Karpas-422 (cell line): ENCODE measurements at places on chromosomes 7 and 10. TPM values are rescaled to one million over a fixed set of nuclear protein-coding genes. Genes with fewer than 3 reads are reported as not detected.

GRCh38 chr10:8712656-8713055 is 658.2 kb downstream of the GATA3 start:
- H3K27me3 ChIP-seq: no peaks in the 10 kb centered on the region
- H3K4me3 ChIP-seq: no peak overlapping the region
- no peaks in the 10 kb centered on the region for H3K36me3 ChIP-seq
- H3K4me1 ChIP-seq: no peaks in the 10 kb centered on the region

SDK1 gene
- total RNA-seq: not detected in 2 replicates

NCAPG2 gene
- total RNA-seq: 23.4 and 26.0 TPM in 2 replicates

DNA sequence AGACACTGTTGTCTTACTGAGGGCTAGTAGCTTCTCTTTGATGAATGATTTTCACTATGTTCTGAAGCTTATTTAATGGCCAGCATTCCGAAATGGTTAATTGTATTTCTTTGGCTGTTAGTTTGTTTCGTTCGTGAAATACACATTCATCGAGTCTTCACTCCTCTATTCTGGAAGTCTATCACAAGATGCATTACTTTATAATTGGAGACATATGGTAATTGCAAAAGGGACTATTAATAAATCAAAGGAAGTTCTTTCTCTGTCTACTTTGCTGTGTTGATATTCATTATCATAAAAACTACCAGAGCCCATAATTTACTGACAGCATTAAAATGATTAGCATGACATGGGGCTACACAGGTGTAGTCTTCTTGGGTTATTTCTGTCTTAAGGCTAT is 133.8 kb upstream of the IGFBP3 start:
- H3K4me1 ChIP-seq: no peaks in the 10 kb centered on the region
- no peak for DNase-seq
- H3K36me3 ChIP-seq: no peaks in the 10 kb centered on the region

HABP2 gene
- not detected in 2 replicates for total RNA-seq

GRCh38 chr7:151076863-151077704 is 3.5 kb downstream of the FASTK start:
- H3K27me3 ChIP-seq: no peaks in the 10 kb centered on the region
- peaks cover 2% of the 10 kb centered on the region for H3K36me3 ChIP-seq
- no peak for DNase-seq
- peaks cover 26% of the 10 kb centered on the region for H3K4me1 ChIP-seq
- no peak overlapping the region for H3K27ac ChIP-seq

TFEC gene
- not detected in 2 replicates for total RNA-seq

DNA sequence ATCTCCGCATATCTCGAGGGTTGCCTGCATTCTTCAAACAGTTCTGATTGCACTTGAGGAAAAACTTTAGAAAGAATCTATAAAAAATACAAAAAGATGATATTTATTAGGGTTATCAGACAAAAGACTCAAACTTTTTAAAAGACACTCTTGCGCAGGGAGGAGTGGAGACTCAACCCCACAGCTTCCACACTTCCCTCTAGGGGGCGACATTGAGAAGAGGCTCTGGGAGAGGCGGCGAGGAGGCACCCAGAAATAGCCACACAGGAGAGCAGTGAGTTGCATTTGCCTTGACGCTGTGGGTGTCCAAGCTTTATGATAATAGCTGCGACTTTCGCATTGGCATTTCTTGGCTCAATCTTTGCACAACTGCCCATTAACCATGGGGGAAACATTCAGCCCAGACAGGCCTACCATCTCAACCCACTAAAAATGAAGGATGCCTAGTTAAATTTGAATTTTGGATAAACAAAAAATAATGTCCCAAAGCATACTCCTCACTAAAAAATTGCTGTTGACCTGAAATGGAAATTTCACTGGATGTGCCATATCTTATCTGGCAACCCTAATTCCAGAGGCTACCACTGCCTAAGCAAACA is 86.2 kb downstream of the EBF3 start:
- no peak overlapping the region for H3K4me3 ChIP-seq
- H3K4me1 ChIP-seq: no peaks in the 10 kb centered on the region
- H3K27me3 ChIP-seq: no peaks in the 10 kb centered on the region
- no peak overlapping the region for H3K27ac ChIP-seq
- peak; percentile 87 for DNase-seq

DNA sequence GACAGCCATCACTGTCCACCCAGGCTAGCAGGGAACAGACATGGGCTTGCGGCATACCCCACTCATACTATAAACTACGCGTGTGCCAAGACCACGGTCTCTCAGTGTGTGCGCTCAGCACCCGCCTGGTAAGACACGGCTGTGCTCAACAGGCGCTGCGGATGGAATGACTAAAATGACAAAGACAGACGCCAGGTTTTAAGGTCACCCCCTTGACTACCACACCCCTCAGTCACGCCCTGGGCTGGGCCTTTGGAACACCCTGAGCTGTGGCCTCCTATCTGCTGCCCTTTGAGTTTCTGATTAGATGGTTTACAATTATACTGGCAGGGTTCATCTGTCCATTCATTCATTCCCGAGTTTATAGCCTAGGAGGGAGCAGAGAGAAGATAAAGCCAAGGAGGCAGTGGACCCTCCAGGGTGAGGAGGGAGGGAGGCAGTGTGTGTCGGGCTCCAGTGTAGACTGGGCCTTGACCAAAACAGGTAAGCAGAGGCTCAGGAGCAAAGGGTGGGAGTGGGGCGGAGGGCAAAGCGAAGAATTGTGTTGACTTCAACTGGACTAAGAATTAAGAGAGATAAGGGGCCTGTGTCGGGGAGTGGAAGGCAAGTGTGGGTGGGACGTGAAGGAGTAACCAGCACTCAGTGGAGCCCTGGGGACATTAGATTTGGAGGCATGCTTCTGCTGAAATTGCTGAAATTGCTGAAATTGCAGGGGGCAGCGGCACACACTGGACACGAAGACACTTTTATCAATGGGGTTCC is 35.0 kb downstream of the TNS3 start:
- no peak overlapping the region for H3K4me3 ChIP-seq
- no peak overlapping the region for H3K27ac ChIP-seq
- H3K4me1 ChIP-seq: peaks cover 18% of the 10 kb centered on the region
- H3K36me3 ChIP-seq: 0 out of 2 replicates have a peak, but pooled peaks cover 2% of the 10 kb centered on the region

GRCh38 chr10:7329219-7329618 is 81.6 kb downstream of the SFMBT2 start:
- H3K36me3 ChIP-seq: peaks cover 59% of the 10 kb centered on the region
- DNase-seq: no peak
- H3K27me3 ChIP-seq: no peaks in the 10 kb centered on the region
- no peaks in the 10 kb centered on the region for H3K4me1 ChIP-seq

GRCh38 chr7:29449569-29450260 is 113.9 kb upstream of the PRR15 start:
- no peaks in the 10 kb centered on the region for H3K27me3 ChIP-seq
- H3K36me3 ChIP-seq: no peaks in the 10 kb centered on the region
- H3K4me3 ChIP-seq: no peak overlapping the region

GRCh38 chr7:7641129-7641663 is 644 bp downstream of the UMAD1 start:
- no peaks in the 10 kb centered on the region for H3K27me3 ChIP-seq
- H3K4me1 ChIP-seq: peaks cover 26% of the 10 kb centered on the region
- H3K36me3 ChIP-seq: peaks cover 13% of the 10 kb centered on the region; the same call in 1 of the 2 replicates
- peak overlapping the region; percentile 78 for H3K4me3 ChIP-seq

MINDY4 gene
- total RNA-seq: 1.5 and 2.5 TPM in 2 replicates

KAT6B gene
- total RNA-seq: 64.1 and 73.6 TPM in 2 replicates

DNA sequence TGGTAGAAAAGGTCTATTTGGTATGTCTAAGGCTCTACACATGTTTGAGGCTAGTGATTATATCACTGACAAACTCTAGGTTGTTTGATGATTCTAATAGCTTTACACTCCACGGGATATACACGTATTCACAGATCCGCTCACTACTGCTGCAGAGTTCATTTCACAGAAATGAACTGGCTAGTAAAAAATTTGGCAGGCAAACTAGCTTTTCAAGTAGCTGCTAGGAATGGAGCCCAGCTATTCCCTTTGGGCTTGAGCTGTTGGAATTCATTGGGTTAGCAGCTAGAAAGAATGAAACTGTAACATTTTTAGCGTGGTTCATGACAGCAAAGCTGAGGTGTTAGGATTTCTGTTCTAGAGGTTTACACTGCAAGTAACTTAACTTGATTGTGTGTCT is 37.6 kb downstream of the R3HCC1L start:
- H3K27me3 ChIP-seq: no peaks in the 10 kb centered on the region
- H3K27ac ChIP-seq: no peak overlapping the region
- H3K36me3 ChIP-seq: peaks cover 12% of the 10 kb centered on the region
- no peak overlapping the region for H3K4me3 ChIP-seq

DNA sequence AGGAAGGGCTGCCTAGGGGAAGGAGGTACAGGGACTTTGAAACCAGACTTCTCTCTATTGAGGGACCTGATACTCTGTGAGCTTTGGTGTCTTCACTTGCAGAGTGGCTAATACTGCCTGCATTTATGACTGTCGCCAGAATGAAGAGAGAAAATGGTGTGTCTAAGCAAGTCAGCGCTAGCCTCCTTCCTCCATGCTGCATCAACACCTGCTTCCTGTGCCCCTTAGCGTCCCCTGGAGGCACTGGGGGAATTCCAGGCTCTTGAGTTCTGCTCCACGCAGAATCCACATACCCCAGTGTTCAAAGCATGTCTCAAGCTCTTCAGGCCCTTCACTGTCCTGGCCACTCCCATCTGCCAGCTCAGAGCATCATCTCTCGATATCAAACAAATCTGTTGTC is 140.5 kb downstream of the PKD1L1 start:
- H3K4me3 ChIP-seq: peak overlapping the region; percentile 49
- H3K27ac ChIP-seq: peak overlapping the region; percentile 98
- peaks cover 95% of the 10 kb centered on the region for H3K4me1 ChIP-seq

DNA sequence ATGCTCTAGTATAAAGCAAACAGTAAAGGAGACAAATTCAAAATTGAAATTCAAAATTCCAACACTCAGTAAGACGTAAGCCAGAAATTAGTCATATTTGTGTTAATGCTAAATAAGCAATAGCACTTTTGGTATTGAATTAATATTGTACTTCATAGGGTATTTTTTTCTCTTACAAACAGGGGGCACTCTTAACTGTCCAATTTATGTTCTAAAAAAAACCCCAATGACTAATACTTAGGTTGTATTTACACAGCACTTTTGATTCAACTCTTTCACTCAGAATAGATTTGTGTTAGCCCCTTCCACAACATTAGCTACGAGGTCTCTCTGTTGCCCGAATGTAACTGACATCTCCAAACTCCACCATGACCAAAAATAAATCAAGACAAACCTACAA is 284.9 kb upstream of the COBL start:
- no peaks in the 10 kb centered on the region for H3K4me1 ChIP-seq
- no peak overlapping the region for H3K27ac ChIP-seq
- no peak overlapping the region for H3K4me3 ChIP-seq
- H3K27me3 ChIP-seq: no peaks in the 10 kb centered on the region

- DNase-seq: no peak
- no peaks in the 10 kb centered on the region for H3K4me1 ChIP-seq
- H3K36me3 ChIP-seq: no peaks in the 10 kb centered on the region
- H3K4me3 ChIP-seq: no peak overlapping the region
- no peaks in the 10 kb centered on the region for H3K27me3 ChIP-seq
Measured at GRCh38 chr10:80522756-80523363, 14.8 kb upstream of the SH2D4B start.

GRCh38 chr7:28509251-28510025 is 97.1 kb downstream of the CREB5 start:
- H3K4me1 ChIP-seq: peaks cover 22% of the 10 kb centered on the region
- no peak for DNase-seq
- H3K36me3 ChIP-seq: no peaks in the 10 kb centered on the region
- H3K4me3 ChIP-seq: no peak overlapping the region
- no peaks in the 10 kb centered on the region for H3K27me3 ChIP-seq

RET gene
- not detected in 2 replicates for total RNA-seq

DNA sequence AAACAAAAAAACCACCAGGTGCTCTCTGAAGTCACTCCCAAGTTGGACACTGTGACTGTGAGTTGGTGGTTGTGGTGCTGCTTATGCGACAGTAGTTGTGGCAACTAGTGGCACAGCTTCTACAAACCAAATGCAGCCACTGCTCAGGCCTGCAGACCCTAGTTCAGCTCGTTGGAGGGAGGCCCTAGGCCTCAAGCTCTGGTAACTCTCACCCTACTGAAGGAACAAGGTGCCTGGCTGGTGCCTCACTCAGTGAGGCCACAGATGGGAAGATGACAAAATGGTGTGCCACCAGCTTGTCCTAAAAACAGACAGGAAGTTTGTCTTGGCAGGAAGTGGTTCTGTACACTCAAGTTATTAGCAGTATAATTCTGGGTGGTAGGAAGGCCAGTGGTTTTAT is 45.3 kb upstream of the RAPGEF5 start:
- DNase-seq: no peak
- H3K27ac ChIP-seq: no peak overlapping the region
- H3K4me3 ChIP-seq: no peak overlapping the region

DNA sequence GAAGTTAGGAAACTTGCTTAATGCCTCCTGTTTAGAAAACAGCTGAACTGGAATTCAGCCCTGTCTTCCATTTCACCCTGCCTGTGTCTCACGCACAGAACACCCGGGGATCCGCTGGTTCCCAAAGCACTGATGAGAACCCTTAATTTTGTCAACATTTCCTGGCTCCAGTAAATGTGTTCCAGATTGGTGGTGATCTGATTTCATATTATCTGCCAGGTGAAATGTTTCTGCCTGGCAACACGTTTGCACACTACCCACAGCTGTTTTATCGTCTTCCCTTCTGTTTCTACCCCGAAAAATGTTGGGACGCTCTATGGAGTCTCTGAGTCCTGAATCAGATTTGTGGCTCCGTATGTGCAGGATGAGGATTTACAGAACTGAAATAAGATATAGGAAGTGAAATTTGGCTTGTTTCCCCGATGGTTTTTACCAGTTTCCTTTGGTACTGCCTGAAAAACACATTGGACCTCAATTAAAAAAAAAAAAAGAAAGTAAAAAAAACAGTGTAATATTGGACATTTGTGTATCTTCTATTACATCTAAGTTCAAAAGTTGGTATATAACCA is 29.0 kb downstream of the MRC1 start:
- H3K27me3 ChIP-seq: no peaks in the 10 kb centered on the region
- no peak overlapping the region for H3K27ac ChIP-seq
- H3K36me3 ChIP-seq: no peaks in the 10 kb centered on the region
- H3K4me1 ChIP-seq: peaks cover 6% of the 10 kb centered on the region

DNA sequence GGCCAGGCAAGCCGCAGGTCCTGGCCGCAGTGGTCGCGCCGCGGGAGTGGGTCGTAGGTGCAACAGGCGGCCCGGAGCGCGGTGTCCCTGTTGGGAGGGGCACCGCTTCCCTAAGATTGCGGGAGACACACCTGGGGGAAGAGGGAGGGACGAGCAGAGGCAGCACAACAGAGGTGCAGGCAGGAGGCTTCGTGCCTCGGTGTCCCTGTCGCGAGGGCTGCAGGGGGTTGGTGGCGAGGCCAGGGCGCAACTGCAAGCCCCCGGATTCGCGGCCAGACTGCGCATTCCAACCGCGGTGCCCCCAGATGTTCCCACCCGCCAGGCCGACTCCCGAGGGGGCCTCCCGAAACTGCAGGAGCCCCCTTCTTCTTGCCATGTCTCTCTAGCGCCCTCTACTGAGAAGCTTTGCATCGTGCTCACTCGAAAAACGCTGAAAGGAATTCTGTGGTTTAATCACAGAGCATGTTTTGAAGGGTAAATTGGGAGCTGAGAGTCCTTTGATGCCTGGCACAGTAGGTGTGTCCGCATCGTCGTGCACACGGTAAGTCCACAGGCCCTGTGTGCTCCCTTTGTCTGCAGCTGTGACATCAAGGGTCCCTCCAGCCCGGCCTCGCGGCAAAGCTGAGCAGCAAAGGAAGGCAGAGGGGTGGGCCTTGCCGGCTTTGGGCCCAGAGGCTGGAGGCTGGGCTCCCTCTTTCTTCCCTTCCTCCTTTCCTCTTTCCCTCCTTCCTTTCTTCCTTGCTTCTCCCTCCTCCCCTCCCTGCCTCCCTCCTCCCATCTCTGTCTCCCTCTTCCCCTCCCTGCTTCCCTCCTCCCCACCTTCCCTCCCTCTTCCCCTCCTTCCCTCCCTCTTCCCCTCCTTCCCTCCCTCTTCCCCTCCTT is 6.2 kb upstream of the MBL2 start:
- H3K27ac ChIP-seq: no peak overlapping the region
- no peaks in the 10 kb centered on the region for H3K36me3 ChIP-seq
- H3K4me3 ChIP-seq: no peak overlapping the region
- H3K4me1 ChIP-seq: no peaks in the 10 kb centered on the region
